Renal cortex interstitium (tissue), 15 donors: ENCODE measurements at places on chromosomes 6 and 20. TPM values are rescaled to one million over a fixed set of nuclear protein-coding genes. Genes with fewer than 3 reads are reported as not detected.

DNA sequence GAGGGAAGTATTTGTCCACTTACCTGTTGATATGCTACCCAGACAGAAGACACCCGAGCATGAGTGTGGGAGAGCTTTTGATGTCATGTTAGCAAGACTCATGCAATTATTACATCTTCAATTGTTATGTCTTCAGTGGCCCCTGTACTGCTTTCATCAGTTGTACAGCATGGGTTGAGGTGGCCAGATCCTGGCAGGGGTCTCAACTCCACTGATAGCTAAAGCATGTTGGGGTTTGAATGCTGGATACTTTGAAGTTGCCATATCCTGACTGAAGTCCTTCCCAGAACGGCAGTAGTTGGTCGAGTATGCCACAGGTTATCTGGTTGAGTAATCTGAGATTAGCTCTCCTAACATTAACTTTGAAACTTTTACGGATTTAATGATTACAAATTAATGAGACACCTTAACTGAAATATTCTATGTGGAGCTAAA is 46.7 kb downstream of the LRRN4 start:
- DNase-seq: no peak

The UBD gene
- 0.90 TPM for polyA plus RNA-seq

- peak; percentile 19 for DNase-seq
Observed at GRCh38 chr6:121055572-121056163, 278.6 kb downstream of the TBC1D32 start.

GRCh38 chr20:11905460-11906179 is 12.1 kb upstream of the BTBD3 start:
- no peak for DNase-seq

The RXRB gene
- 64.5 TPM for polyA plus RNA-seq

DNA sequence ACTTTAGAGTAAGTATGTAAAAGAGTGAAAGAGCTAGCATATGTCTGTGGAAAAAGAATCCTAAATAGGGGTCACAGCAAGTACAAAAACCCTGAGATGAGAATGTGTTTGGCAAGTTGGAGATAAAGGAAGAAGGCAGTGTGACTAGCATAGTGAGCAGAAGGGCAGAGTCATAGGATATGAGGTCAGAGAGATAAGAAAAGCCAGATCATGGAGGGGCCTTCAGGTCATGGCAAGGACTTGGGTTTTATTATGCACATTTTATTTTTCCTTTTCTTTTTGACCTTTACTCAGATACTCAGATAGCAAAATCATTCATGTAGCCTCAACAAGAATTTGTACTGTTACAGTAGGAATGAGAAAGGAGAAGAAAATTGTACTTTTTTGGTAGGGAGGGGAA is 138.0 kb downstream of the GJA1 start:
- DNase-seq: no peak

The MAS1 gene
- 0.03 TPM for polyA plus RNA-seq

DNA sequence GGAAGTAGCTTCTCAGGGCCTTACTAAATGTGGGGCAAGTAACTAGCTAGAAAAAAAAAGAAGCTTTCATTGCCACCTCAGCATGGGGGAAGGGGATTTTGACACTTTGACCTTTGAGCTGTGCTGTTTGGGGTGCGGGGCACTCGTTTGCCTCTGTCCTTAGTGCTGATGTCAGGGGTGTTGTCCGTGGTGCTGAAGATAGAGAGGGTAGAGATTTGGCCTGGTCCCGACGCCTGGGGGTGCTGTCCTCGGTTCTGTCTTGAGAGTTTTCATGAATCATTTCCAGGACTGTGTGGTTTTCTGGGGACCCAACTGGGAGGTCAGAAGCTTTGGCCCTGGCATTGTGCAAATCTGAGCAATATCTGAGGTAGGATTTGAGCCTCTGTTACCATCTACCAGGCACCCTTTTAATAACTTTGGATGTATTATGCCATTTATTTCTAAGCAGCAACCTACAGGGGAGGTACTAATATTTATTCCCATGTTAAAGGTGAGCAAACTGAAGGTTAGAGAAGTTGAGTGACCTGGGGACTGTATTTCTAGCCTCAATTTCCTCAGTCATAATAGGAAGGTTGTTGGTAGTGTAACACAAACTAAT is 78.0 kb downstream of the DLGAP4 start:
- DNase-seq: peak; percentile 37

DNA sequence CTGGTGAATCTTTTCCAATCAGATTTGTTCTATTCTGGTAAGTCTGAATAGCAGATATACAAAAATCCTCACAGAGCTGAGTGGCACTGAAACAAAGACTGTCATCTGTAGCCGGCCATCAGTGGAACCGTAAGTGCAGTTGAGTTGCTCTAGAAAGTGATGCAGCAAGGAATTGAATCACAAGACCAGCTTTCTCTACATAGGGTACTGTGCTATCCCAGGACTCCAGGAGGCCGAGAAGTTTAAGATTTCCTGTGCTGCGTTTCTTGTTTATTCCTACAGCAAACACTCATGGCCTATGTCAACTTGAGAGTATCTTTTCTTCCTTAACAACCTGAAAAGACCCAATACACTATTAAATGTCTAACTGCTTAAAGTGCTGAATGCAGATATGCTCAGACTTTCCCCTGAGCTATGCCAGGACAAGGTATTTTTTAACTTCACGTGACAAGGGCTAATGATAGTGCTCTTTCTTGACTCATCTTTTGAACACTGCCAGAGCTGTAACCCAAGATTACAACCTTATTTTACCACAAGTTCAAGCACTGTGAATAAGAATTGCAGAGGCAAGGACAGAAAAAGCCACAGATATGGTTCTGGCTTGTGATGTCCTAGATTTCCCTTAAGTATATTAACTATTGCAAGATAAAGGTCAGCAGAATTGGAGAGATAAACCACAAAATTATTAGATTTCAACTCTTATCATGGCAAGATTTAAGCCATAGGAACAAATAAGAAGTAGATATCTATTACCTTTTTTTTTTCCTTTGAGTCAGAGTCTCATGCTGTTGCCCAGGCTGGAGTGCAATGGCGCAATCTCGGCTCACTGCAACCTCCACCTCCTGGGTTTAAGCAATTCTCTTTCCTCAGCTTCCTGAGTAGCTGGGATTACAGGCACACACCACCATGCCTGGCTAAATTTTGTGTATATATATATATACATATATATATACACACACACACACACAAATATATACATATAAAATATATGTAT is 71.6 kb downstream of the GJA1 start:
- DNase-seq: no peak

The SAMD3 gene
- polyA plus RNA-seq: 1.4 TPM

The TRIM10 gene
- polyA plus RNA-seq: 0.68 TPM

DNA sequence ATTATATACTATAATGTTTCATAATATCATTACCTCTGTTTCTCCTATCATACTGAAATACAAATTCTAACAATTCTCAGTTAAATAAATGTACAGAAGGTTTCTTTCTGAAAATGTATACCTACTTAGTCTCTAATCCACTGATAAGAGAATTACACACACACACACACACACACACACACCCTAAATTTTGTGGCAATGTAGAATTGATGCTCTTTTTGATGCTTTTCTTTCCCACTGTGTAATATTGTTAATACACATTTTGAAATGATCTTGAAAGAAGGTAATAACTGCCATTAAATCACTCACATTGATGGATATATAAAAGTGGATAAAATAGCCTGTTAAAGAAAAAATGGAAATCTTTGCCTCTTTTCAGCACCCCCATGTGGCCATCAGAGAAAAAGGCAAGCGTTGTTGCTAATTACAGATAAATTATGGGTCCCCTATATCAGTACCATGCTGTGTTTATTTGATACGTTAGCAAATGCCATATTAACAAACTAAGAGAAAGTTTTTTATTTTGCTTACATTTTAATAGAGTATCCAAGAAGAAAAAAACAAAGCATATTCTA is 76.6 kb upstream of the VGLL2 start:
- no peak for DNase-seq

DNA sequence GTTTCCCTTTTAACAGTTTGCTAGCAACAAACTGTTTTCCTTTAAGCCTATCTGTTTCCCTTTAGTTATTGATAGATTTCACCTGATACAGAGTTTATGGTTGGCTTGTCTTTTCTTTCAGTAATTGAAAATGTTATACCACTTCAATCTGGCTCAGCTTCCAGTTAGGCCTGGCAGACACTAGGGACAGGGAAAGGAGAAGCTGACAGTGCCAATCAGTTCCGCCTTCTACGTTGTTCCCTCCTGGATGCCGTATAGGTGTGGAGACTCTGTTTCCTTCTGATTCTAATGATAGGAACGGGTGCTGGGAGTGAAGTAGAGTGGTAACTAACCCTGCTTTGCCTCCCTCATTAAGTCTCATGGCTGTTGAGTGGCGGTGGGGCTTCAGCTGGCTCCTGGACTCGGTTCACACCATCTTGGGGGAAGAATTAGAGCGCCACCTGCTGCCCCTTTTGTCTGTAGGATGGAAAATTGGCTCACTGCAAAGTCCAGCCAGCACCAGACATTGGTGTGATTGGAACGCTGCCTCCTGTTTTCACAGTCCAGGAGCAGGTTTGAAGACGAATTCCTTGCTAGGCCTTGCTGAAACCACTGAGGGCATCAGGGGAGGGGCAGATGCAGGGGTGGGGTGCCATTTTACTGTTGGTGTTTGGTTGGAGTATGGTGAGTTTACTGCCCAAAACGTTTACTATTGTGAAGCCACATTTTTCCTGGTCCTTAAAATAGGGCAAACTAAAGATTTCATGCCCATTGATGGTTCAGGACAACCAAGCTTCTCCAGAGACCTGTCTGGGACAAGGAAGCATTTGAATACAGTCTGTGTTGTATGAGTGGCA is 1729.5 kb downstream of the GRIK2 start:
- DNase-seq: peak; percentile 57

The SLC35F1 gene
- polyA plus RNA-seq: 3.7 TPM

- no peak for DNase-seq
Observed at GRCh38 chr6:115064680-115065079, 721.9 kb upstream of the HS3ST5 start.

DNA sequence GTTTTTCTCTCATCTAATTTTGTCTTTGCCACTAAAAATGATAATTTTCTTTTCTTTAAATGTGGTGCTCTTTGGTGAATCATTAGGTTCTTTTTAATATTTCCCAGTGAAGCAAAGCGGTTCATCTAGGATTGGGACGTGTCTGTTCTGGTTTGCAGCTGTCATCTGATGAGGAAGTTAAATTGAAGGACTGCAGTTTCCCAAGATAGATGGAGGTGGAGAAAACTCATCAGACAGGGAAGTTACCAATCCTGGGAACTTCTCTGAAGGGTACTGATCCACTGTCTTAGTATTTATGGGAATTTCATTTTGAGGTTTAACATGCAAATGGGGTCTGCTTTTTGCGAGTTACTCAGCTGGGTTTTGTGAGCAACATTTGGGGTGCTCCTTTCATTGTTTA is 2.4 kb upstream of the AARS2 start:
- no peak for DNase-seq

DNA sequence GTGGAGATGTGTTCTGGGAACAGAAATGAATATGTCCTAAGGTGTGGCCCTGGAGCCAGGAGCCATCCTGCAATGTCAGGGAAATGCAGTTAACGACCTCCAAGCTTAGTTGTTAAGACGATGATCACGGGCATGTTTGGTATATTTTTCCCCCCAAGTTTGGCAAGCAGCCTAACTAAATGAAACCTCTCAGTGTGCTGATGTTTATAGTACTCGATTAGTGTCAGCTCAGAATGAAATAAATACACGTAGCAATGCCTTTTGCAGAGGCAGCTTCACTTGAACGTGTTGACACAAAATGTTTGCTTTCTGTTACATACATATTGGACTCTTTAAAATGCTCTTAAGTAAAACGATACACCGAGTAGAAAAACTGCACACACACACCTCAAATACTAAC is 76.2 kb upstream of the OLIG3 start:
- no peak for DNase-seq

The FBXO30 gene
- 12.1 TPM for polyA plus RNA-seq

The BPIFA1 gene
- polyA plus RNA-seq: not detected

GRCh38 chr6:33839399-33840047 is 35.7 kb upstream of the MLN start:
- DNase-seq: no peak

The HDGFL1 gene
- not detected for polyA plus RNA-seq

- DNase-seq: no peak
Observed at GRCh38 chr6:110387986-110388385, 27.4 kb downstream of the DDO start.

GRCh38 chr6:158799051-158799792 is 19.9 kb downstream of the EZR start:
- DNase-seq: peak; percentile 61

The EFCAB8 gene
- not detected for polyA plus RNA-seq

The ZNF311 gene
- polyA plus RNA-seq: 6.7 TPM

The SOBP gene
- 14.6 TPM for polyA plus RNA-seq

The TULP4 gene
- 21.8 TPM for polyA plus RNA-seq

The MTO1 gene
- 30.3 TPM for polyA plus RNA-seq

The SIGLEC1 gene
- 0.61 TPM for polyA plus RNA-seq

DNA sequence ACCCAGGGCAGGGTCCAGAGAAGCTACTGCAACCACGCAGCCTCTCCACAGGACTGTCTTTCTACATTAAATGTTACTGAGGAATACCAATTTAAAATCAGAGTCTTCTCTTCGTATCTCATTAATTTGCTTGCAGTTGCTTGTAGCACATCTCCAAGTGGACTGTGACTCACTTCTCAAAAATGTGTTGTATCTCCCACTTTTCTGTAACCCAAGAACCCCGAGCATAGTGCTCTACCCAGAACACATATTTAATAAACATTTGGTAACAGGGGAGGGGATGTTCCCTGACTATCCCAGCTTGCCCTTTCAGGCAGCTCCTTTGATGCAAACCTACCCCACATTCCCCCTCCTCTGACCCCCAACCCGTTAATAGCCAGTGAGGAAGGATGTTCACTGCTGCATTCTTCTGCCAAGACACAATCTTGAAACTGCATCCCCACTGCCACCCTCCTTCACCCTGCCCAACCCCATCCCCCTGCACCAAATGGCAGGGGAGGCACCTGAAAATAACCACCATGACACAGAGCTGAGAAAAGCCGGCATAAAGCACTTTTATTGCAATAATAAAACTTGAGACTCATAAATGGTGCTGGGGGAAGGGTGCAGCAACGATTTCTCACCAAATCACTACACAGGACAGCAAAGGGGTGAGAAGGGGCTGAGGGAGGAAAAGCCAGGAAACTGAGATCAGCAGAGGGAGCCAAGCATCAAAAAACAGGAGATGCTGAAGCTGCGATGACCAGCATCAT is 24.2 kb downstream of the FKBP1A start:
- DNase-seq: no peak

The SLC17A3 gene
- polyA plus RNA-seq: 0.66 TPM
